ENCODE measurements at places on chromosomes 1 and 21.

DNA sequence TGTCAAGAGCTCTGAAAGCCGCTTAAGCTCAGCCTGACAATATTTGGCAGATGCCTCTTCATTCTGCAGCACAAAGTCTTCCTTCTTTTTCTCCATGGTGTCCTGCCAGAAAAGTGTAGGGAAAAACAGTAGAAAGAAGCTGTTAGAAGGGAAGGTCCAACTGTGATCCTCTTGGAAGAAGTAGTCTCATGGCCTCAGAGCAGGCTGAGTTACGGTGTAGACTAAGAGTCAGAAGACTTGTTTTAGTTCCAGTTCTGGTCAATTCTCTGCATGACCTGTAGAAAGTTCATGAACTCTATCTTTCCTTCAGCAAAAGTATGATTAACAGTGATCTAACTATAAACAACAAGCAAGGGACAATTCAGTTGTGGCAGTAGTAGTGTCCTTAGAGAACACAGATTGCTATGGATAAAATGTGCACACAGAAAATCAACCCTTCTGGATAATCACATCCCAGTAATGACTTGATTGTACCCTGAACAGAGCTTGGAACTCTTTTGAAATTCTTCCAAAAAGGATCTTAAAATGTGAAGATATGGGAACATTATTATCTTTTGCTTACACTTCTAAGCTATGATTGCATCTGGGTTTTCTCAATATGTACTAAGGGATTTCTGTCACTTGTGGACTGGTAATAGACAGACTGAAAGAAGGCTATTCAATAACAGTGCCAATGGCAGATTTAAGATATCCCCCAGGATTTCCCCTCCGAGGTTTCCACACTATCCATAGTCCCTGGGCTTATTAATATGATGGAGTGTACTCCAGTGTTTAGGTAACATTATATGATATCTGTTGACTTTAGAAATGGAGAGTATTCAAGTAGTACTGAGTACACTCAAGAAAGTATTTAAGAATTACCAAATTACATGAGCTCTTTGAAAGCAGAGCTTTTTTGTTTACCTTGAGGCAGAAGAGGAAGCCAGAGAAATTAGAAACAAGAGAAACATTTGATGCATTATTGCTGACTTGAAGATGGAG is 22.1 kb upstream of the GBP2 start:
- DNase-seq = no peak

GRCh38 chr1:54865238-54866073 is 21.5 kb downstream of the DHCR24 start:
- peak; percentile 8 for DNase-seq

- DNase-seq = no peak
Measured at GRCh38 chr1:12201352-12202189, 28.3 kb upstream of the VPS13D start.

DNA sequence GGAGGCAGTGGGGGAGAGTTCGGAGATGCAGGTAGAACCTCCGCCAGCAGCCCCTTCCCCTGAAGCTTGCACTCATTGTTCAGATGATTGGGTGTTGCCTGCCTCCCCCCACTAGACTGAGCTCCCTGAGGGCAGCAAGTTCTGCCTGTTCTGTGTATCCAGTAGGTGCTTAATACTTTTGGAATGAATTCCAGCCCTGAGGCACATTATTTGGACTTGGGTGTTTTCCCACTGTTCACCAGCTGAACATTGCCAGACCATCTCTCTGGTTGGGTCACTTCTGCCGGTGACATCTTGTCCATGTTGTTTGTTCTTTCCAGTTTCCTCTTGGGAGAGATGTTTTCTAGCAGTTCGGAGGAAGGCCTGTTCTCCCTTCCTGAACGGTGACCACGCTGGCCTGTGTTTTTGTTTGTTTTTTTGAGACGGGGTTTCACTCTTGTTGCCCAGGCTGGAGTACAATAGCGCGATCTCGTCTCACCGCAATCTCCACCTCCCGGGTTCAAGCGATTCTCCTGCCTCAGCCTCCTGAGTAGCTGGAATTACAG is 48.7 kb downstream of the SPSB1 start:
- no peak for DNase-seq

GRCh38 chr1:177848577-177848976 is 121.3 kb downstream of the SEC16B start:
- no peak for DNase-seq

- DNase-seq = no peak
Measured at GRCh38 chr21:36425286-36425685, 40.1 kb downstream of the CHAF1B start.

DNA sequence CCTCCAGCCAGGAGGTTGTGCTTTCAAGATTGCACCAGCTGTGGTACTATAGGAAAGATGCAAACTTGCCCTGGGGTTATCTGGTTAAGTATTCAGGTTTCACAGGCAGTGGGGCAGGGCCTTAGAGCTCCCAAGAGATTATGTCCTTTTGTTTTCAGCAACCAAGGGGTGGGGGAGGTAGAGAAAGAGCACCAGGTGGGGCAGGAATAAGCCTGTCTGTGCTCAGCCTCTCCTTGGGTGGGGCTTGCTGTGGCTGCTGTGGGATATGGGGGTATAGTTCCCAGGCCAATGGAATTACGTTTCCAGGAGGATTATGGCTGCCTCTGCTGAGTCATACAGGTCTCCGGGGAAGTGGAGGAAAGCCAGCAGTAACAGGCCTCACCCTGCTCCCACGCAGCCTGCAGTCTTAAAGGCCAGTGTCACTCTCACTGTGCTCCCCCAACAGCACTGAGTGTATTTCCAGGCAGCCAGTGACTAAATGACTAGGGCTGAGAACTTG is 508.6 kb downstream of the RWDD3 start:
- peak; percentile 32 for DNase-seq
